ENCODE measurements at places on chromosomes 16 and 17.

- DNase-seq, result no peak
Measured at GRCh38 chr16:54239456-54239855, 47.1 kb downstream of the IRX3 start.

DNA sequence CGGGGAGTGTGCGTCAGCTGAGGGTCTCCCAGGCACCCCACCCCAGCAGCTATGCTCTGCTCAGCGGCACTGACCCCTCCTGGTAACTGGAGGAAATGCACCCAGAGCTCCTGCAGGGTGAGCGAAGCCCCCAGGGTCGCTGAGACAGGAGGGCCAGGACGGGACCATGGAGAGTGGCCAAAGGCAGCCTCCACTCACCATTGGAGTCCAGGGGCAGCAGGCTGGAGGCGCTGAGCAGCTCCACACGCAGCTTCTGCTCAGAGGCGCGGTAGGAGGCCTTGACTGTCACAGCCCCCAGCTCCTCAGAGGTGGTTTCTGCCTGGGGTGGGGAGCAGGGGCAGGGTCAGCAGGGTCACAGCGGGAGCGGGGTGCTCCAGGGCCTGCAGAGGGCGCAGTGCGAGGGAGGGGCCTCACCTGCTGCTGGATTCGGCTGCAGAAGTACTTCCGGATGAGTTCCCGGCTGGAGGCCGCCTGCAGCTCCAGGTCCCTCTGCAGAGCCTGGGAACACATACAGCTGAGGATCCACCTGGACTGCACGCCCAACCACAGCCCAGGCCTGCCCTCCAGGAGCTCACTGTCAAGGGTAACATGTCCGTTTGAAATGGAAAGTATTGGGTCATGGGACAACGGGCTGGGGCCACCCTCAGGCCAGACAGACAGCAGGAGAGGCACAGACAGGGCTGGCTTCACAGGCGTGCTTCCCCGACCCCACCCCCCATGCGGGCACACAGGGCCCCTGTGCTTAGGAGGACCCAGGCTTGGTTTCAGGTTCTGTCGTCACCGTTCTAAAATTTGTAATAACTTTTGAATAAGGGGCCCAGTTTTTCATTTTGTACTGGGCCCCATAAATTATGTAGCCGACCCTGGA, 13.8 kb downstream of the UNC13D start:
- DNase-seq, result peak; percentile 43

- DNase-seq, result no peak
Measured at GRCh38 chr16:66432429-66432828, 5.3 kb downstream of the BEAN1 start.

GRCh38 chr17:36602924-36603384, 1.6 kb downstream of the MRM1 start:
- peak; percentile 59 for DNase-seq

GRCh38 chr17:48037036-48037837, at the start of gene COPZ2:
TSS of gene COPZ2 (minus strand) at chr17:48037797. CDS start at chr17:48037777, 20 bp downstream.
- DNase-seq, result peak; percentile 64

DNA sequence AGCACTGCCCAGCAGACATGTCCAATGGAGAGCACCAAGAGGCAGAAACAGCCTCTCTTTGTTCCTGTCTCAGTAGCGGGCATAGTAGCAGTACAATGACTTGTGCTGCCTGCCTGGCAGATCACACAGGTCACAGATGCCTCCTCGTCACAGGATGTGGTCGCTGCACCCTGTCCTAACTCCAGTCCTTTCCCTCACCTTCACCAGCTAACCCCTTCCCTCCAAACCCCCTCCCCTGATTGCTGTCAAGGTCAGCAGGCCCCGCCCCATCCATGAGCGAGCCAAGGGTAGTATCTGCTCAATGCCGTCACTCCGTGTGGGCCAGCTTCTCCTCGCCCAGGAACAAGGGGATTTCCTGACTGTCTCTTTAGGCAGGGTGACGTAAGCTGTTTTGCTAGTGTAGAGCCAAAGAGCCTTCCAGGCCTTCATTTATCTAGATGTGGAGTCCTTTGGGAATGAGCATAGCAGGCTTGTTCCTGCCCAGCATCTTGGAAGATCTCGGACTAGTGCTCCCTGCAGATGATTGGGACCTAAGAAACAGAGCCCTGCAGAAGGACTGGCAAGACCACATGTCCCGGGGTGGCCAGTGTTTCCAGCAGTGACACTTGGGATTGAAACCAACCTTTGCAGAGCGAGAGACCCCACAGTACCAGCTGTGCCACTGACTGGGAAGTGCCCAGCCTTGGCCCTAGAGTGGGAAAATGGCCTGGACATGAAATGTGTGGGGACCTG, 75.9 kb upstream of the TNRC6C start:
- peak; percentile 84 for DNase-seq

- DNase-seq, result no peak
Measured at GRCh38 chr16:22352140-22352539, 22.3 kb downstream of the CDR2 start.

GRCh38 chr17:40348562-40349476, 15.7 kb downstream of the GJD3 start:
- no peak for DNase-seq

GRCh38 chr17:77287432-77288068, 146.8 kb downstream of the SEC14L1 start:
- DNase-seq, result no peak
